NCI-H69 (cell line): ENCODE measurements at places on chromosomes 3 and 15.
A peak's percentile ranks its signal among the peaks of the same experiment; 100 is the strongest.

- DNase-seq: no peak
Observed at GRCh38 chr3:171138027-171138426, 111.5 kb upstream of the SLC2A2 start.

DNA sequence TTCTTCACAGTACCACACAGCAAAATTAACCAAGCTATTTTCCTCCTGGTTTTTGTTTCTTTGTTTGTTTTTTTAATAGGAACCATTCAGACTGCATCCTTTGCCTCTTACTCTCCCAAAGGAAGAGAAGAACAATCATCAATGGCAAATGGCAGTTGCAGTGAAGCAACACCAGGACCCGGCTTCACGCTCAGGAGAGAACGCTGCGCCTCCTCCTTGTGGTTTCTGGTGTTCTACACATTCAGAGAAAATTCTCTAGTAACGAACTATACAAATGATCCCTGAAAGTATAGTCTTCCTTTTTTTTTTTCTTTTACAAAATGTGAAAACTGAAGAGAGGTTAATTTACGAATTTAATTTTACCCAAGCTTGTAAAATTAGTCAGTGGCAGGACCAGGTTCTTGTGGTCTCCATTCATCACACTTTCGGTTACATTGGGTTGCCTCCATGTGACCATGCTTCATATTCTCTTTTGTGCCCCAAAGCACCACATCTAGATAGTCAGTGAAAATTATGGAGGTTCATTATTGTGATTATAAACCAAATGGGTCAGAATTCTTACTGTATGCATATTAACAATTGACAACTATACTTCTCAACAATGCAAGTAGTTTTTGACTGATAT is 10.6 kb upstream of the MINDY2 start:
- DNase-seq: peak; percentile 18

- peak; percentile 64 for DNase-seq
Observed at GRCh38 chr15:77376770-77377169, 43.1 kb downstream of the PEAK1 start.

GRCh38 chr15:65377976-65378366 is at the start of gene IGDCC3:
TSS of gene IGDCC3 (minus strand) at chr15:65378002. CDS start at chr15:65377788, 214 bp downstream.
- DNase-seq: peak; percentile 68

DNA sequence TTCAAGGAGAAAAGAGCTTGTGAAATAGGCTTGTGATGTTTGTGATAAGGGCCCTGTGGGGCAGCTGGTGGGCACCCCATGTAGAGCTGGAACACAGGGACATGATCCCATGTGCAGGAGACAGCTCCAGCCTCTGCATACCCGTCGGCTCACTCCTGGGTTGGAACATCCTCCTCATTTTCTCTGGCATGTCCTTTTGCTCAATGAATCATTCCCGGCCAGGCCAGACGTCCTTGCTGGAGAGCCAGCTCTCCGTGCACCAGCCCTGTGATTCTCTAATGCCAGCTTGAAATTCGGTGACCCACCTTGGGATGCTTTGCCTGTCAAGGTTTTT is 77.3 kb downstream of the SMAD3 start:
- DNase-seq: no peak

- no peak for DNase-seq
Observed at GRCh38 chr3:186142393-186142932, 33.6 kb upstream of the ETV5 start.

DNA sequence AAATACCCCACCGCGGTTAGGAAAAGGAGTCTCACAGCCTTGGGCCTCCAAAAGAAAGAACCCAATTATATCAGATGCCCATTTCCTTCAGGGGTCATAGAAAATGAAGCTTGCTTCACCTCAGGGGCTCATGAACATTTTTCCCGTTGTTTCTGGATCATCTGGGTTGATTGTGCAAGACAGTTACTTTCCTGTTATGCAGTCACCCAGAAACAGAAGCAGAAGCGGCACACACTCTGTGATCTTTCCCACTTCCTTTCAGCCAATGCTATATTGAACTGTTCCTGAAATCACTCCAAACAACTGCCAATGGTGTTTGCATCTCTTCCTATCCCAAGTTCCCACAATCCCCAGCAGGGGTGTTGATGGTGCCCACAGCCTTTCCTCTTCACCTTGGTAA is 295.6 kb upstream of the RASGRP1 start:
- DNase-seq: no peak

- no peak for DNase-seq
Observed at GRCh38 chr3:193546129-193546528, 8.6 kb downstream of the ATP13A4 start.

DNA sequence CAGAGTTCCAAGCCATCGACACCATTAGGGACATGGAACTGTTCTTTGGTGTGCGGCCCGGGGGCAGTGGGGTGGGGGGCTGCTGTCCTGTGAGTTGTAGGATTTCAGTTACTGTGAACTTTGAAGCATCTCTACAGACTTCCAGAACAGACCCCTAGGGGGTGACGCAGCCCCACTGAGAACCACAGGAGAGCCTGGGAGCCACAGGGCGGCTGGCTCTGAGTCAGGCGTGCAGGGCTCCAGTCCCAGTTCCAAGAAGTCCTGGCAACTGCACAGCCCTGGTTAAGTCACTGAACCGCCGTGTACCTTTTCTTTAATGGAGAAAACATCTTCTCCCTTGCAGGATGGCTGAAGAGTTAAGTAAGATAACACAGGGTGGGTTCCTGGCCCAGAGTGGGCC is 23.5 kb upstream of the LRTM1 start:
- peak; percentile 43 for DNase-seq

GRCh38 chr15:100972975-100973350 is 53.8 kb downstream of the LRRK1 start:
- DNase-seq: no peak

DNA sequence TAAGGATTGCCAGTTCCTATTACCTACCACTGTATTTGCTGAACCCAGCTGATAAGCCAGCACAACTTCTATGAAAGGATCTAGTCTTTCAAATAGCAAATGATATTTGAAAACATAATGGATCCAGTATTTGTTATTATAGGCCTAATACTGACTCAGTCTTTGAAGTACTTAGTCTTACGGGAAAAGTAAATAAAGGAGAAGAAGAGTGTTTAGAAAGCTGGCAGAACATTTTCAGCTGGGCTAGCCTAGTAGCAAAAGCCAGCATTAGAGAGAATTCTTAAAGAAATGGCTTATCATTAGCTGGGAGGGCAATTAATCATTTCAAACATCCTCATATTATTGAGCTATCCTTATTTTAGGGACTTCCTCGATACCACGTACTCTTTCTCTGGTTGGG is 101.4 kb upstream of the GOLIM4 start:
- no peak for DNase-seq

DNA sequence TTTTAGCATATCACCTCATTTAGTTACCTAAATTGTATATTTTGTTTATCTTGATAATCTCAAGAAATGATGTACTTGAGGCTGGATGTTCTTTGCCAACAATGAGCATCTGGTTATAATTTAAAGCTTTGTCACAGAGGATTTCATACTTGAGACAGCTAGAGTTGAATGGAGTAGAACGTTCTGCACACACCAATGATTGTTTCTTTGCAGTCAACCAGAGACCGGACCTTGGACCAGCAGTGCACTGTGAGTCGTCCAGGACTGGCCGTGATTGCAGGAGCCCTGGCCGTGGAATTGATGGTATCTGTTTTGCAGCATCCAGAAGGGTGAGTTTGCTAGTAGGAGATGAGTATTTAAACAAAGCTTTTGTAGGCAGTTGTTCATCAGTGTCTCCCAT is 90.4 kb downstream of the ATG7 start:
- no peak for DNase-seq

DNA sequence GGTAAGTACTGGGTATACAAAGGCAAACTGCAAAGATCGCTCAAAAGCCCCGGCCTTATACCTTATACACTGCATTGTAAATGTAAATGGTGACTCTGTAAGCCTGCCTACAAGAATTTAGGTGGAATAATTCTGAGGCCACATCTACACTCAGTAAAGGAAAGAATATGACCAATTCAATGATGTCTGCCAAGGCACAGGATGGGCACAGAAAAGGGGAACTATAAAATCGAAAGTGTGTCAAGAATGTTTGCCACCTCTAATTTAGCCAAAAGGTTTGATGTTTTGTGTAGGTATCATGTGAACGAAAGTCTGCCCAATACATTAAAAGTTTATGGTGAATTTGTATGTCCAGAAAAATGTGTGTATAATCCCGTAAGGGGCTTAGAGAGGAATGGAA is 96.1 kb downstream of the FOXP1 start:
- DNase-seq: no peak

DNA sequence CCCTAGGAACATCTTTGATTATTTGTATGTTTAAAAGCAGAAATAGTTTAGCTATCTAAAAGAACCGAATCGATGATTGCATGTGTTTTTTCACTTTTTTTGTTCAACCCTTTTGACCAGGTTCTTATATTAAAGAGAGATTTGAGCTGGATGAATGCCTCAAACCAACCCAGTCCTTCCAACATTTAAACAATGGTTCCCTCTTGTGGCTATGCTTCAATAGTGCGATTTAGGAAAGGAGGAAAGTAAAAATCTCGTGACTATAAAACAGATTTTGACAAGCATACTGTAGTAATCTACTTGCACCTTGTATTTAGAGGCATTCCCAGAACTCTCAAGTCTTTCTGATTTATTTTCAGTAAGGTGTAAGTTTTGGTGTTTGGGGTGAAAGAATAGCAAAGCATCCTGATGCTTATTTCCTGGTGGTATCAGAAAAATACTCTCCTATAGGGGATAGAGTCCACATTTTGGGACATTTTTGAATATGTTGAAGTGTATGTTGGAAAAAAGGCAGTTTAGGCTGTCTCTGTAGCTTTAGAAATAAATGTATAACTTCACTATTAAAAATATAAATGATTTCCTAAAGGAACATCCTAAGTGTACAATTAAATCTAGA is 159.6 kb upstream of the KCNH8 start:
- DNase-seq: peak; percentile 72

GRCh38 chr3:50642382-50642781 is 25.4 kb downstream of the MAPKAPK3 start:
- no peak for DNase-seq

DNA sequence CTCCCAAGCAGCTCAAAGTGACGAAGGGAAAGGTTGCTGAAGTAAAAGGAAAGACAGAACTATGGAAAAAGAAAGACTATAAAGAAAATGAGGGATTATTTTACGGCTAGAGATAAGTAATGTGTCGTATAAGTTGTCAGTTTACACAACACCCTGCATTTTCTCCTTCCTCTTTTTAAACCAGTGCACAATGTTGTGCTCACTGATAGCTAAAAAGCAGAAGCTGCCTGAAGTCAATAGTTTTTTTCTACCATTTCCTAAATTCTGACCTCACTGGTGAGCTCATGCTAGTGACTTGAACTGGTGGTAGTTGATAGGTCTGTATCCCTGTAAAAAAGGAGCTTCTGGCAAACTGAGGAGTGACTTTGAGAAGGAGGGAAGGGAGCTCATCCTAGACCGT is 368.6 kb upstream of the GBE1 start:
- no peak for DNase-seq

DNA sequence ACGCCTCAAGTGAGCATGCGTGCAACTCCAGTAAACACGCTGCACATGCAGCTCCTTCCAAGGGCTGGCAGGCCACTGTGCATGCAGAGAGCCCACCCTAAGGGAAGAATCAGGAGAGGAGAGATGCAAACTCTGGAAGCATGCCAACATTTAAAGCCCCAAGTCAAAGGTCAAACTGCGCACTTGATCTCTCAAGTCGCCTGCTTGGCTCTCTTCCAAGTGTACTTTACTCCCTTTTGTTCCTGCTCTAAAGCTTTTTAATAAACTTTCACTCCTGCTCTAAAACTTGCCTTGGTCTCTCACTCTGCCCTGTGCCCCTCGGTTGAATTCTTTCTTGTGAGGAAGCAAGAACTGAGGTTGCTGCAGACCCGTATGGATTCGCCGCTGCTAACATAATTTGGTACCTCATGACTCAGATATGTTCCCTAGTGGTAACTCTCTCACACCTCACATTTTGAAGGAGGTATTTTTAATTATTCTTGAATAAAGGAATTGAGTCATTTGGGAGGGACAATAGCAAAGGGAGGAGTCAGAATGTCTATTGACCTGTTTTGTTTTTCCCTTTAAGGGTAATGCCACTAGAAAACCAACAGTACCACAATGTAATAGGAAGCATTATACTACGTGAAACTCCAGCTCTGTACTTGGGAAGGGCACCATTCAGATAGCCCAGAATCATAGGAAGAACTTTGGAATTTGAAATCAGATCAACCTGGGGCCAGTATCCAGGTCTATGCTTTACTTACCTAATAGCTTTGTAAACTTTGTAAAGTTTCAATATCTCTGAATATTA is 19.6 kb upstream of the DGKG start:
- DNase-seq: peak; percentile 27

DNA sequence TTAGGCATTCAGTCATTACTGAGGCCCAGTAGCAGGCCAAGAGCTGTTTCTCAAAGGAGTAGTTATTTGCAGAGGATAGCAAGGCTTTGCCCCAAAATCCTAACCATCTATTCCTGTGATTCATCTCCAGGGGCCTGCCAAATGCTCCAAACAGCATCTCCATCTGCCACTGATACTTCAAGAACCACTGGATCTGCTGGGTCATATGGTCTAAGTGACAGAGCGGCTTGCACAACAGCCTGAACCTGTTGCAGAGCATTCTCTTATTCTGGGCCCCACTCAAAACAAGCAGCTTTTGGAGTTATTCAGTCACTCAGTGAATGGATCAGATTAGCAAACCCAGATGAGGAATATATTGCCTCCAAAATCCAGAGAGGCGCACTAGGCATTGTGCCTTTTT is 68.8 kb upstream of the ALDH1A3 start:
- no peak for DNase-seq

DNA sequence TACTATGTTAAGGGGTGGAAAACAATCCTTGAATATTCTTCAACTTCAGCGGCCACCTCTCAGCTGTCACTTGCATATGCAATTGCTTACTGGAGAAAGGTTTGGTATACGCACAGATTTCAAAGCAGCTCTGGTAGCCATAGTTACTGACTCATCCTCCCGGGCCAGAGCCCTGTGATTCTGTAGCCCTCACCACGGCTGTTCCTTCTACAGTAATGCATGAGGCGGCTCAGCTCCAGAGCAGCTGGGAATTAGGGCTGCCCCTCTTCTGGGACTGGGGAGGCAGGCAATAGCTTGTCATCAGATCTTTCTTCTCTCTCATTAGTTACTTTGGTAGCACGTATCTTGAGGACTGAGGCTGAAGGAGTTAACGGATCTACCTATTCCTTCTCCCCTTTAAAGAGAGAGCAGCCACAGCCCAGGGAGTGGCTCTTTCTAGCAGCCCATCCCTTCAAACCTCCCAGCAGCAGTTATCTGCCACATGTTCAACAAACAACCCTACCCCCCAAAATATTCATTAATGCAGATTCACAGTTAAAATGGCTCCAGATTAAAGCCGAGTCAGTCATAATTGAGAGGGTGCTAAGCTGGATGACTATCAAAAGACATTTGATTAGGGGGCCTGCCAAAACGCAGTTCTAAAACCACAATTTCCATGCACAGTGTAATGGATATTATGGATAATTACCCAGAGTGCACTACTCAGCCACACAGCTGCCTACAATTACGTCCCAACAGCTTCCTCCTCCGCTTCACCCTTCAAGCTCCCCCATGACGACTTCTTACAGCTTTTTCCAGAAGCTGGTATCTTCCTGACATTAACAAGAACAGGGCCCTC is 54.7 kb downstream of the ETV5 start:
- DNase-seq: no peak

DNA sequence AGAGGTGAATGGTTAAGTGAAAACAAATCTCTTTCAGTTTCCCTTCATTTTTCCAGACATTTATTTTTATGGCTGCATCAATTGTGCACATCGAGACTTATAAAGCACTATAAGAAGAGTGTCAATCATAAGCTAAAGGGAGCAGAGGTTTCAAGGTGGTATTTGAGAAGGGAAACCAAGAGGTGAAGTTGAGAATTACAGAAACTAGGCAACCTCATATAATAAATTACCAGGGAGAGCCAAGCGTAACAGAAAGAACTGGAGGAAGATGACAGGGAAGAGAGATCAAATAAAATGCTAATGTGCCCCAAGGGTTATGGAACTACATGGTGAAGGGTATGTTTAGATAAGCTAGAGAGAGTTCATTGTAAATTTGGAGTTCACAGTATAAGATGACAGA is 6.3 kb upstream of the CCDC54 start:
- peak; percentile 0 for DNase-seq
